Activated CD4-positive, alpha-beta T cell treated with anti-CD3 and anti-CD28 coated beads, Interleukin-10, Interleukin-2, amounts not matched to agents 100 ng/mL and 50 ng/mL, durations not matched to agents 16 hours and 8 hours (primary cell): ENCODE measurements at places on chromosomes 11 and 22.

DNA sequence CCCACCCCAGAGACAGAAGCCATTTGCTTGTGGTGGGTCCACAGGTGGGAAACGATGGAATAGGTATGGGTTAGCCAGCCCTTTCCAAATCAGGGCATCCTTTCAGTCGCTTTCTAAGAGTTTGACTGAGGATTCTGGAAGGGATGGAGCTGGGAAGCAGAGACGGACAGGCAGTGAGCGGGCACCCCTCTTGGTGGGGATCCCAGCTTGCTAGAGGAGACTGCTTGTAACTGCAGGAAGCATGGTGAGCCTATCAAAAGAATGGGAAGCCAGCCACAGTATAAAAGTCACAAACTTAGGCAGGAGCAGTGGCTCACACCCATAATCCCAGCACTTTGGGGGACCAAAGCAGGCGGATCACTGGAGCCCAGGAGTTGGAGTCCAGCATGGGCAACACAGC lies 6.1 kb upstream of the PDGFB start:
- no peak for DNase-seq

DNA sequence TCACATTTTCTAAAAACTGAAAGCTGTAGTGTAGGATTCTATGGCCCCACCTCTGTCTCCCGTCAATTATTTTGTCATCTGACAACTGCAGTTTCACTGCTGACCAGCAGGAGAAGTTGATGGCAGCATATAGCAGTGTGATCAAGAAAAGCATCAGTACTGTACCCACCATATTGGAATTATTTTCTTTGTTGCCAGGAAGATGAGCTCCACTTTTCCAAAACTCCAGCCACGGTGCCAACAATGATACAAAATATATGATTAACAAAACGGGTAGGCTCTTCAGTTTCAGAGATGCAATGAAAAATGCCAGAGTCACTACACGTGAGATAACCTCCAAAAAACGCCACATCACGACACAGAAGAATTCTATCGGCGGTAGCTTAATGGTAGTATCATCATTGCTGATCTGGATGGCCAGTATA lies 41.3 kb downstream of the XKR3 start:
- DNase-seq, result no peak

DNA sequence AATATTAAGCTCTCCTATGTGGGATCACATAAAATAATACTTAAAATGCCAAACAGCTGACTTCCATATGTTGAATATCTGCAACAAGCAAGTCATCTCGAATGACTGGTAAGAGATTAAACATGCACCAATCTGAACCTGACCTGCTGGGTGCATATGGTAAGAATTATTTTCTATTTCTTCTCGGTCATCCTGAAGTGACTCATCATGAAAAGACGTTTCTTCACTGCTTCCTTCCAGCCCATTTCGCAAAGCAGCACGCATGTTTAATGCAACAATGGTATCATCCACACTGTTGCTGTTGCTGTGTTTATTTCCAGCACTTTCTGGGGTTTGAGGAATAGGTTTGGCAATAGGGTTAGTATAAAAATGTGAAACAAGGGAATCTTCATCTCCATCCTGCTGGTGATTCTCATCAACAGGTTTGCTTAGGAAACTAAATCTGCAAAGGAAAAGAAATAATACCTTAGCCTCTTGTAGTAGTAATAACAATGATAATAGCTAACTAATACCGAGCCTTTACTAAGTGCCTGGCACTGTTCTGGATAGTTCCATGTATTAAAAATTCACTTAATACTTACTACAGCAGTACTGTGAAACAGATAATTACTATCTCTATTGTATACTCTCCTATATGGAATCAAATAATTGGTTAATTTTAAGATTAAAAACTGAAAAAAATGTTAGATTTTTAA lies 52.0 kb upstream of the CHRNA10 start:
- DNase-seq, result peak; percentile 26

GRCh38 chr11:72179804-72180396 lies 12.0 kb upstream of the FOLR1 start:
- DNase-seq, result peak; percentile 4

DNA sequence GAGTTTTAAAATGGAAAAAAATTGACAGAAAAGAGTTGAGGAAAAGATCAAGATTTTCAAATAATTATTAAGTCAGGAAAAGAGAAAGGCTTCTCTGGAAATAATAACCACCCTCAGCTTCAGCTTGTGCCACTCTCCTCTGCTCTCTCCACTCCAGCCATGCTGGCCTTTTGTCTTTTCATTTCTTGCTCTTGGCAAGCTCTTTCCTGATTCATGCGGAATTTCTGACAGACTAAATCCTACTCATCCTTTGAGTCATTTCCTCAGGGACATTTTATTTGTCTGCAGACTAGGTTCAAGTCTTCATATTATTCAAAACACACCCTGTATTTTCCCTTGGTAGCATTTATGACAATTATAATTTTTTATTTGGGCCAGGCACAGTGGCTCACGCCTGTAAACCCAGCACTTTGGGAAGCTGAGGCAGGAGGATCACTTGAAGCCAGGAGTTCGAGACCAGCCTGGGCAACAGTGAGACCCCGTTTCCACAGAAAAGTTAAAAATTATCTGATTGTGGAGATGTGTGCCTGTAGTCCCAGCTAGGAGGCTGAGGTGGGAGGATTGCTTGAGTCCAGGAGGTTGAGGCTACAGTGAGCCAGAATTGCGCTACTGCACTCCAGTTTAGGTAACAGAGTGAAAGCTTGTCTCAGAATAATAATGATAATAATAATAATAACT lies 7.8 kb upstream of the P4HA3 start:
- DNase-seq, result no peak

- DNase-seq, result no peak
Observed at GRCh38 chr11:19935507-19935906, 222.9 kb downstream of the NAV2 start.

DNA sequence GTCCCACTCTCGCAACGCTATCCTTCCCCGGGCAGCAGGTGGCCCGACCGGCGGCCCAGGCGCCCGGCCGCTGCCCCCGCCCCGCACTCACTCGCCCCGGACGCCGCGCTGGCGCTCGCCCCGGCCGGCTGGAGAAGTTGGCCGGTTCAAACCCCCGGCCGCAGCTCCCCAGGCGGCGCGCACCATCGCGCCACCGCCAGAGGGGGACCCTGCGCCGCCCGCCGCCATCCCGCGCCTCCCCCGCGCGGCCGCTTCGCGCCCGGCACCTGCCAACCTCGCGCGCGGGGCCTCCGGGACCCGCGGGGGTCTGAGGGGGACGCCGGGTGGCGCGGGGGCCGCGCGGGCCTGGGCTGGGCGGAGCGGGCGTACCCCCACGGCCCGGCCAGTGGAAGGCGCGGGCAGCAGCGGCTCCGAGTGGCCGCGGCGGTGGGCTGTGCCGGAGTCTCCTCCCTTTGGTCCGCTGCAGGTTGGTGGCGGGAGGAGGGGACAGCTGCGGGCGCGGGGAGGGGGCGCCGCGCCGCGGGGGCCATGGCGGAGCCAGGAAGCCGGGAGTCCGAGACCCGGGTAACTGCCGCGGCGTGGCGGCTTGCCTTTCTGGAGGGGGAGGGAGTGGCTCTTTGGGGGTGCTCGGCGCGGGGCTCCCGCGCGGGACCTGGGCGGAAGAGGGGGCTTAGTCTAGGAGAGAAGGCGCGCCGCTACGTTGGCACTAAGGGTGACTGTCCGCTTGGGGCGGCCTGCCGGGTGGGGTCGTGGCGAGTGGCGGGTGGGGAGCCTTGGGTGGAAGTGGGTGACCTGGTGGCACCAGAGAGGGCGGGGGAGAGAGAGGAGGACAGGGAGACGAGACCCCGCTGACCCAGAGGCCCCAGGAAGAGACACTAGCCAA lies at the start of the genes MPST and TST:
Gene MPST, plus strand, starts transcription at position 434 of the 883 bp plus-strand sequence. Its CDS starts 95 bp downstream, at position 529.
Gene TST, minus strand, starts transcription at position 139 of the 883 bp plus-strand sequence. CDS start 715 bp downstream, outside the sequence.
- peak; percentile 68 for DNase-seq

GRCh38 chr11:19800714-19801519 lies 88.3 kb downstream of the NAV2 start:
- DNase-seq, result no peak

DNA sequence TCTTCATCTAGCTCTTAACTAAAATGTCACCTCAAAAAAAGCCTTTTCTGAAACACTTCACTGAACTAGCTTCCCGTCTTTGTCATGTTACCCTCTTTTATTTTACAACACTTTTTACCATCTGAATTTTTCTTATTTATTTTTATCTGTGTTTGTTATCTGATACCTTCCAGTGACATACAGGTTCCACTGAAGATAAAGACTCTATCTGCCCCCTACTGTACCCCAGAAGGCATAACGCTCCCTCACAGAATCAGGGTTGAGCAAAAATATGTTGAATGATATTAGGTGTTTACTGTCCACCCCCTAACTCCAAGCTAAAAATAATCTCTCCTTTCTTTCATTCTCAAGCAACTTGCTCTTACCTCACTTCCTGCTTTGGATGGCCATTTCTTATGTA lies 654.2 kb downstream of the NELL1 start:
- DNase-seq, result no peak

DNA sequence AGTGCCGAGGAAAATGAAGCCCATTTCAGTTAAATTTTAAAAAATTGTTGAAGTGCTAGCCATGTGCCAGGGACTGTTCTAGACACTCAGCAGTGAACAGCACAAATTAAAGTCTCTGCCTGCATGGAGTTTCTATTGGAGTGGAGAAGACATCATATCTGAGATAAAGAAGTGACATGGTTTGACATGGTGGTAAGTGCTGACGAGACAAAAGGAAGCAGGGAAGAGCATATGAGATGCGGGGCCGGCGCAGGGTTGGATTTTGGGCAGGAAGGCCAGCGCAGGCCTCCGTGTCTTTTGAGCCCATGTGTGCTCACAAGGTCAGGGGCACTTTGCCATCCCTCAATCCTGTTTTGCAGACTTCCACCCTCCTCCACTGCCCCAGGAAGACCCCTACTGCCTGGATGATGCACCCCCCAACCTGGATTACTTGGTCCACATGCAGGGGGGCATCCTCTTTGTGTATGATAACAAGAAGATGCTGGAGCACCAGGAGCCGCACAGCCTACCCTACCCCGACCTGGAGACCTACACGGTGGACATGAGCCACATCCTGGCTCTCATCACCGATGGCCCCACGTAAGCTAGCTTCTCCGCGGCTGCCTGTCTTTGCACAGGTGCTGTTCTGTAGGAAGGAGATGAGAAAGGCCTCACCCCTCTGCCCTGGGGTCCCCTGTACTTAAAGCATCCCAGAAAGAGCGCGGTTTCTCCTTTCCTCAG lies 29.6 kb downstream of the AMPD3 start:
- DNase-seq, result no peak

GRCh38 chr11:125165843-125166763 lies 1.6 kb downstream of the PKNOX2 start:
- no peak for DNase-seq

- DNase-seq, result no peak
Observed at GRCh38 chr11:131561501-131561900, 191.1 kb downstream of the NTM start.

DNA sequence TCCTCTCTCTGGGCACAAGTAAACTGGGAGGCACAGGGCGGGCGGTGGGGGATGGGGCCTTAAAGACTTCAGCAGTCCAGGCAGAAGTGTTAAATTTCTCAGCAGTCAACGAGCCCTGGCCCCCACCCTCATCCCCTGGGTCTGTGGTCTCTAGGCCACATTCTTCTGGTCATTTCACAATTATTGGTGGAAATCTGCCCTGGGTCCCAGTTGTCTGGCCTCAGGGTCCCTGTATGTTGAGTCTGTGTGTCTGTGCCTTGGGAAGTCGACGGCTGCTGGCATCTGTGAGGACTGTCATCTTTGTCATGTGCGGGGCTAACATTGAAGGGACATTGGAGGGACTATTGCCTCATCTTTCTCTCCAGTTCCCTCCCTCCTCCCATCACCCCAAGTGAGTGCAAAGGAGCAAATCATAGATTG lies 1.7 kb downstream of the TSPAN18 start:
- DNase-seq, result no peak

- peak; percentile 65 for DNase-seq
Observed at GRCh38 chr11:18468961-18469360, 13.3 kb downstream of the LDHAL6A start.

DNA sequence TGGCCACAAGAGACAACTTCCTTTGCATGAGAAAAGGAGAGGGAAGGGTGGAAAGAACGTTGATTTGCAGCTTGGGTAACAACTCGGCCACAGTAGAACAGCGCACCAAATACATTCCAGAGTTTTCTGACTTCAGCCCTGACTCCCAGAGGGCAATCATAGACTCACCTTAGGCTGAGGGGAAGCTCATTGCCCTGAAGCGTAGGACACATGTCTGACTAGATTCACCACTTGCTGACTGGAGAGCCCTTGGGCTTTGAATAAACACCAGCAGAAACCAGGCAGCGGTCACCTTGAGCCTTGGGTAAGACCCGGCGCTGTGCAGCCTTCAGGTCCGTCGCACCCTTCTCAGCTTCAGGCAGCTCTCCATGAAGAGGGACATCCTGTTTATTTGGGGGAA lies 151.8 kb upstream of the GRIA4 start:
- DNase-seq, result no peak

DNA sequence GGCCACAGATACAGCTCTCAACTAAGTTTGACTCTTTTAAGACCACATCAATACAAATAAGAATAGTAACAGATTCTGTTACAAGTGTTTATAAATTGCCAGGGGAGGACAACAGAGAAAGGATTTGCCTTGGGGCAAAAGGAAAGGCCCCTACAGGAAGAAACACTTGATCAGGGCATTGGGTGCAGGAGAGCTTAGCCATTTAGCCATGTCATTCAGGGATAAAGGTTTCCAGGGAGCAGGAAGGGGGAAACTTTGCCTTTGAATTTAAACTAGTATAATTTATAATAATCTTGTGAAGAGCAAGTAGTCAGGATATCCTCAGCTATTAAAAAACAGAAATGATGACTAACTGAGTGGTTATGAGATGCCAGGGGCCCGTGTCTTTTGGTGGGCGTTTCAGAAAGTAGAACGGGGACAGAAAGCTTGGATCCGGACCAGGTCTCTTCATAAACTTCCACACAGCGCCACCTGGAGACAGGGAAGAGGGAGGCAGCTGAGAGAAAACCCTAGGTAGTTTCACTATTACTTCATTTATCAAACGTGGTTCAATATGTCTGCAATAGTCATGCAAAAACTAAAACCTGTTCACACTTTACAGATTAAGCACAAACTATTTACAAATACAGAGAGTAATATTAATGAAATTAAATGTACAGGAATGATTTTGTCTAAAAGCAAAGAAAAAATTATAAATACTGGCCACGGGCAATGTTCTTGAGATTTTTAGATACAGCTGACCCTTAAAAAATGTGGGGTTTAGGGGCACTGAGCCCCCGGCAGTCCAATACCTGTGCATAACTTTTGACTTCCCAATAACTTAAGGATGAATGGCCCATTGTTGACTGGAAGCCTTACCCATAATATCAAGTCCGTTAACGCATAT lies 11.0 kb upstream of the SLC5A4 start:
- peak; percentile 77 for DNase-seq

- peak; percentile 66 for DNase-seq
Observed at GRCh38 chr11:15118431-15118830, 3.7 kb downstream of the INSC start.

DNA sequence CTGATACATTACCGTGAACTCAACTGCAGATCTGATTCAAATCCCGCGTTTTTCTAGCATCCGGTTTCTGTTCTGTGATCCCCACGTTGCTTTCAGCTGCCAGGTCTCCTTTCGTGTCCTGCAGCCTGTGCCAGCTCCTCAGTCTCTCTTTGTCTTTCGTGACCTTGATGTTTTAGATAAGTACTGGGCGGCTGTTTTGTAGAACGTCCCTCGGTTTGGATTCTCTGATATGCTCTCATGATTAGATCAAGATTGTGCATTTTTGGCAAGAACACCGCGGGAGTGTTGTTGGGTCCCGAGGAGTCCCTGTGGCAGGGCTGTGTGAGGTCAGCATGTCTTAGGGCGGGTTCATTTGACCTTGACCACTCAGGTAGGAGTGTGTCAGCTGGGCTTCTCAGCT lies 38.6 kb downstream of the KCNQ1 start:
- no peak for DNase-seq
